ENCODE measurements at places on chromosomes 5 and 9.

DNA sequence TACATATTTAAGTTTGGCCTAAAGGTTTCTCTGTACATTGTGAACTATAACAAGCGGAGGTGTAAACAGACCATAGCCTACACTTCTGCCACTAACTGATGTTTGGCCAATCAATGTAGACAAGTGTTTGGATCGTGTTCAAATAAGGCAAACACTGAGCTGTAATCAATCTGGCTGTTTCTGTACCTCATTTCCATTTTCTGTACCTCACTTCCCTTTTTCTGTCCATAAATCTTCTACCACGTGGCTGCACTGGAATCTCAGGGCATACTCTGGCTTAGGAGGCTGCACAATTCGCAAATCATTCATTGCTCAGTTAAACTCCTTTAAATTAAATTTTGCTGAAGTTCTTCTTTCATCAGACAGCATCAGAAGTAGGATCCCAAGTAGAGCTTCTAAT lies 140.9 kb downstream of the SLC25A46 start:
- DNase-seq, result no peak

DNA sequence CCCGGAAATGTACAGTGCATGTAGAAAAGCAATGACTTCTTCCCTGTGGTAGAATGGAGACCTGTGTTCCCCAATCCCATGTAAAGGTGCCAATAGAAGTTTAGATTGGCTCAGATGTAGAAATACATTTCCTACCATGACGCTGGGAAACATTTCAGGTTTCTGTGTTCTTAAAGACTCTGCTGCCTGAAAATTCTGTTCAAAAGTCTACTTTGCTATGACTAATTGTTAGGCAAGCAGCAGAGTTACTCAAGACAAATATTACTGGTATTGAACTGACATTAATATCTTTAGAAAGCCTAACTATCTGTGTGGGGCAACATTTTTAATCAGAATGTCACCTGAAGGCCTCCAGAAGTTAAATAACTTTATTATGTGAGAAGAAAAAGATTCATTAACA lies 75.5 kb upstream of the ELL2 start:
- DNase-seq, result no peak

DNA sequence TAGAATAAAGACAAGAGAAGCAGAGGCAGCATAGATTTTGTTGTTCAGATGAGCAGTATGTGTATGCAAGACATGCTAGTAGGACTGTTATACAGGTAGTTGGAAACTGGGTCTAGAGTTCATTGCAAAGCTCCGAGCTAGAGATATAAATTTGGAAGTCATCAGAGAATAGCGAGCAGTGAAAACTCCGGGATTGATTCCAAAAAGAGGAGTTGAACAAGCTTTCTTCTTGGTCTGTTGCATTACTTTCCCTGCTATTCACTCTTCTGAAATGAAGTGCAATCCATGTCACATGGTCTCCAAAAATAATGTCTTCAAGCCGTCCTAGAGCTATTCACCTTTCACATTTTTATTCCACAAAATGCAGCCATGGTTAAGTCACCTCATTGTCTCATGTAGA lies 67.9 kb upstream of the ZNF462 start:
- DNase-seq, result no peak

GRCh38 chr9:123438821-123439220 lies 82.8 kb downstream of the CRB2 start:
- no peak for DNase-seq

DNA sequence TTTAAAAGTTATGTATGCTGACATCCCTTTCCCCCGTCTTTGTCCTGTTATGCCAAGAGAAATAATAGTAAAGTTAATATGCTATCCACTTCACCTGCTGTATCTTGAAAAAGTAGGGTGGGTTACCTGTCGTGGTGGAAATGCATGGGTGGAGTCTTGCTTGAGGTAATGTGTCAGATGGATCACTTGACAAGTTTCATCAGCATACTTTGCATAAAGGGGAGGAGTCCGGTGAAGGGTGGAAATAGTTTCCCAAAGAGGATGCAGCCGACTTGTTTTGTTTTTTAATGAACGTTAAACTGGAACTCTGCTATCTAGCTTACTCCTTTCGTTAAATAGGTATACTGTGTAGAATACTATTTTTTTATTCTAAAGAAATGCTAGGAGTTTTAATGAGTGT lies 9.0 kb upstream of the DMRT3 start:
- DNase-seq, result no peak

GRCh38 chr9:35500130-35500748 lies 10.3 kb downstream of the RUSC2 start:
- no peak for DNase-seq

GRCh38 chr9:112355427-112355897 lies 22.0 kb upstream of the PTBP3 start:
- no peak for DNase-seq

GRCh38 chr5:123209502-123210027 lies 120.5 kb downstream of the PRDM6 start:
- no peak for DNase-seq

DNA sequence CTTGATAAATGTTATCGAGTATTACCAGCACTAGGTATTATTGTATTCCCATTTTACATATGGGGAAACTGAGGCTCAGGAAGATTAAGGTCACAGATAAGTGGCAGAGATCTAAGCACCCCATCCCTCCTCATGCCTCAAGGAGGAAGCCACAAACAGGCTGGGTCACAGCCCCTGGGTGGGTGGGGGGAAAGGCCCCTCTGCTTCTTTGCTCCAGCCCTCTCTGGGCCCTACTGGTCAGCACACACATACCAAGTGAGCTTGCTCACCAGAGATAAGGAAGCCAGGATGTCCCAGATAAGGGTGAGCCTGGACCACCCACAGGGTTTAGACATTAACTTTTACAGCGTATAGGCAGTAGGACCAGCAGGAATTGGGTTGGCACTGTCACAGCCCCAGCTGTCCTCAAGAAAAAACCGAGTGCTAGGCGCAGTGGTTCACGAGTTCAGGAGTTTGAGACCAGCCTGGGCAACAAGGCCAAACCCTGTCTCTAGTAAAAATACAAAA lies 45.3 kb downstream of the STK10 start:
- DNase-seq, result no peak

DNA sequence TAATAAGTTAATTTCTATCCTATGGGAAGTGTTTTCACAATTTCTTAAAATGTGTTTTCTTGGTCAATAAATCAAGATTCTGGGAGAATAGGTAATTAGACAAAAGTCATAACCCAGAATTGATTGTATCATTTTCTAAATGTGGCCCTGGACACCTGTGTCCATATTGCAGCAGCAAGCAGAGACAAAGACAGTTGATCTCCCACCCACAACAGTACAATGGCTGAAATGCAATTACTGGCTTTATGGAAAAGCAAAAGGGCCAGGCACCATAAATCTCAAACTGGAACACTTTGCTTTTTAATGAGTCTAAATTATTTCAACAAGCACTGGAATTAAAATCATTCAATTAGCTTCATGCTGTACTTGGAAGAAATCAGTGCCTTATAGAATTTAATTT lies 157.2 kb downstream of the ESM1 start:
- no peak for DNase-seq

DNA sequence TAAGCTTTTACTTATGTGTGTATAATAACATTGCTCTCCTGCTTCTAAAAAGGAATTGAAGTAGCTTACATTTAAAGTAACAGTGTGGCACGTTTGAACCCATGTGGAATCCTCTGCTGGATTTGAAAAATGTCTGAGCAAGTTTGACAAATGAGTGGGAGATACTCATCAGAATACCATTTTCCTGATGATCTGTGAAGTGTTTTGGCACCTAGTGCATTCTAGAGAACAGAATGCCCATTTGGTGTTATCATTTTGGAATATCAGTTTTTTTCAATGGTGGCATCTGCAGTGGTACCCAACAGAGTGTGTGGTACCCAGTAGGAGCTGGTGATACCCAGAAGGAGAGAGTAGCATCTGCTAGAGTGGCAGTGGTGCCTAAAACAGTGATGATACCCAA lies 471.1 kb downstream of the PLK2 start:
- no peak for DNase-seq

DNA sequence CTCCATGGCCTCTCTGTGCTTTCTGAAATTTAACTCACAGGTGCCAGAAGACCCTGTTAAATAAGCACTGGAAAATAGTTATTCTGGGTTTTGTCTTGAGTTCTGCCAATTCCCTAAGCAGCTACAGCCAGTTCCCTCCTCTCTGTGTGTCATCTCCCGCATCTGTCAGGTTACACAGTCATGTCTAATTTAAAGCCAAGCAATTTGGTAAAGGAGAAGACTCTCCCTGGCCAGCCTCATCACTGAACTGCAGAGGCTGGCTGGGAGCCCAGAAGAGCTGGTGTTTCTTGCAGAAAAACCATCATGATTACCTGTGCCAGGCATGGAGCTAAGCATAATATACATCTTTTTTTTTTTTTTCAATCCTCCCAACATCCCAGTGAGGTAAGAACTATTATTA lies 141.3 kb upstream of the ZNF366 start:
- DNase-seq, result no peak

DNA sequence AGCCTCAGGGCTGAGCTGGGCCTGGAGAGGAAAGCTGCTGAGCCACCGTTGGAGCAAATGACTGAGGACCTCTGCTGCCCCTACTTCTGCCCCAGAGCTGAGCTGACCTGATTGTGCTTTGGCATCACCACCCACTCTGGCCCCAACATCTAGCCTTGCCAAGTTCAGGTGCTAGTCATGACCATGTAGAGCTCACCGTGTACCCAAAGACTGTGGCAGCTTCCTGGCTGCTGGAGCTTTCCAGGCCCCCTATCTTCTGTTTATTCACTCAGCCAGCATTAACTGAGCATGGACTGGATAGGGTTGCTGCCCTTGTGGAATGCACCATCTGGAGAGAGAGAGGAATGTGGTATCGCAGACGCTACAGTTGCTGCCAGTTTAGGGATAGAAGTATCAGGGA lies 49.1 kb downstream of the JADE2 start:
- DNase-seq, result no peak

DNA sequence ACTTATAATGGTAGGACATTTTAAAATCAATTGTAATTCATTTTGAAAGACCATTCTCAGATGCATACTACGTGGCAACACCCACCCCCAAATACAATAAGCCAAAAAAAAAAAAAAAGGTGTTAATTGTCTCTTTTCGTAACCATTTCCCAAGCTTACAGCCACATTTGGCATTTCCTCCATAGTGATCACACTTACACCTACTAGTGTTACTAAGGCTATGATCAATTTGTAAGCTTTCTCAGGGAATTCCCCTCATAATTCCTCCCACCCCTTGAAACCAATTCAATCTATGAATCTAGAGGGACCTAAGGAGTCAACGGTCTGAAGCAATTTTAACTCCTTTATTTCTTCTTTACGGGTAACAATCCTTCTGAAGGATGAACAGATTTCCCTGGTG lies 40.1 kb downstream of the NR2F1 start:
- no peak for DNase-seq

GRCh38 chr5:177233206-177233605 lies 70.3 kb downstream of the RAB24 start:
- DNase-seq, result no peak

- DNase-seq, result no peak
Measured at GRCh38 chr5:132479111-132479951, 11.2 kb downstream of the IRF1 start.

- DNase-seq, result no peak
Measured at GRCh38 chr9:135012166-135012565, 75.3 kb upstream of the OLFM1 start.

- no peak for DNase-seq
Measured at GRCh38 chr9:97786341-97786740, 66.7 kb upstream of the FOXE1 start.

DNA sequence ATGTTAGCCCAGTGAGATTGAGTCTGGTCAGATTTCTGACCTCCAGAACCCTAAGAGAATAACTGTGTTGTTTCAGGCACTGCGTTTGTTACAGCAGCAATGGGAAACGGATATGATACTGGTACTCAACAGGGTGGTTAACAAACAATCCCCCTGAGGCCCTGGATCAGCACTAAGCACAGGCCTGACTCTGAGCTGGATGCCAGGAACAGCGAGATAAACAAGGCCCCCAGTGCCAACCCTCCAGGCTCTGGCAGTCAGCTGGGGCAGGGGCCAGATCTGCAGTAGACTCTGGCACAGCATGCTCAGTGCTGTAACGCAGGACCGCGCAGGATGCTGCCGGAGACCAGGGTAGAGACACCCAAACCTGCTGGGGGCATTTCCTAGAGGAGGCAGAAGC lies 22.1 kb downstream of the CPLX2 start:
- no peak for DNase-seq

- no peak for DNase-seq
Measured at GRCh38 chr9:122975196-122975595, 34.4 kb downstream of the RABGAP1 start.

DNA sequence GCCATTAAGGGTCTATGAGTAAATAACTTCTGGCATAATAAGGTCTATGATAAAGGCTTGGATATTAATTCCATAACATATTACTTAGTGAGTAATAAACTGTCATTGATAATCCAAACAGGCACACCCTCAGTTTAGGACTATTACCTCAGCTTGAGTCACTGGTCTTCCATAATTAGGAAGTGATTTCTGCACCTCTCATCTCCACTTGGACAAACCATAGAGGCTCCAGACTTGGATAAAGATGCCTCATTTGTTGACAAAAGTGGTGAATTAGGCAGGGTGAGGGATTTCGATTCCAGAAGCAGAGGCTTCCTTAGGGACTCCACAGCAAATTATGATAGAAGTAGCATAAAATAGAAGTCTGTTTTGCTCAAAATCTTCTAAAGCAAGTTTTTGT lies 127.5 kb upstream of the MTAP start:
- DNase-seq, result no peak

DNA sequence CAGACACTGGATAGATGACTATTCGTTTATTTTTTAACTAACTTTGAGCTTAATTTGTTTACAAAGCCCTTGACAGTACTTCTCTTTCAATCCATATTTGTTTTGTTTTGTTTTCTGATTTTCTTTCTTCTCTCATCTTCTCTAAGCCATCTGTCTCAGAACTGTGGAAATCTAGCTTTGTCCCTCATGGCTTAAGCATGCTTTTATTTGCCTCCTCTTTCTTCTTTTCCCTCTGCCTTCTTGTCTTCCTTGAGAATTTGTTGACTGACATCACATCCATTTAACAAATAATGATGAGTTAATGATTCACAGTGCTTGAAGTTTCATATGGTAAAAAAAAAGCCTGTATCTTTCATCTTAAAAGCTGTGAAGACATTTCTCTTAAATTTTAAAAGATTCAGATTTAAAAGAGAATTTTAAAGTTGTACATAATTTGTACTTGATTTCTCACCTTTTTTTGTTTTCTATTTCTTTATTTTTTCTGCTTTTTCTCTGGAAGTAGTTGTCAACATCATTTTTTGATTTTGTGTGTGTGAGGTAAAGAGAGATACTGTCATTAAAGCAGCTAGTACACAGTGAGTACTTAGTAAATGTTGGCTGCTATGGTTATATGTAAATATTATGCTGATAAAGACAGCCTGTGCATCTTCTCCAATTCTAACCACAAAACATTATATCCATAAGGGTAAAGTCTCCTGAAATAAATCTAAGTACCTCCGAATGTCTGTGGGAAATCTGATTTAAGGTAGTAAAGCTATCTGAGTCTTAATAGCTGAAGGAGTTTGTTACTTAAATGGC lies 13.9 kb upstream of the SGCD start:
- no peak for DNase-seq

DNA sequence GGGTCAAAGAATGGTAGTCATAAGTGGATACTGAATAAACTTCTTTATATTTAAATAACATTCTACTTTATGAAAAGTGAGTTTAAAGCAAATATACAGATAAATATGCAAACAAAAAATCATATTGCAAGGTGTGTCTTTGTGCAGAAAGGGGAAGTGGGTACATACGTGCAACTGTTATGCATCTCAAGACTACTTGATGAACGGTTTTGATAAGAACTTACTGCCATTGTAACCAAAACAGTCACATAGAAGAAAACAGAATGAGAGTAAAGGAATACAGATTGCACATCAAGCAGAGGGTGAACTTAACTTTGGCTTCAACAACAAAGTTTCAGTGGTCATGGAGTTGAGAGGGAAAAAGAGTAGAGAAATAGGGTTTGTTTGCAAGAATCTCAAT lies 9.9 kb downstream of the CAMK4 start:
- DNase-seq, result no peak
